ENCODE measurements at places on chromosomes 3 and 15. TPM values are rescaled to one million over a fixed set of nuclear protein-coding genes. Genes with fewer than 3 reads are reported as not detected.

GRCh38 chr15:67878712-67879206 is 38.9 kb upstream of the RNU6-1 start:
- no peak overlapping the region for H3K27ac ChIP-seq
- H3K36me3 ChIP-seq: no peaks in the 10 kb centered on the region
- H3K4me3 ChIP-seq: no peak overlapping the region
- no peaks in the 10 kb centered on the region for H3K27me3 ChIP-seq
- H3K4me1 ChIP-seq: no peaks in the 10 kb centered on the region

DNA sequence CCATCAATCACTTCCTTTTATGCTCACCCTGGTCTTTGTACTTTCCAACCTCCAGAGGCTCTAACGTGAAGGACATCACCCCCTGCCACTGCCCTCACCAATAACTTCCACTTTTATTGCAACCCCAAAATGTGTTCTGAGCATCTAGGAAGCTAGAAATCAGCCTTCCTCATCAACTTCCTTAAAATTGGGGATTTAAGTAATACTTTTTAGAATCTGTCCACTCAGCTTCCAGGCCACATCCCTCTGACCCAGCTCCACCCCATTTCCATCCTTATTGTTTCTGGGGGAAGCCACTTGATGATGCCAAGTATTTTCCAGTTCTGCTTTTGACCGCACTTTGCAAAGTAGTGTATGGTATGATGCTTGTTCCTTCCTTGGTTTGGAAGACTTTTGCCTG is 73.5 kb upstream of the XCR1 start:
- no peak overlapping the region for H3K4me3 ChIP-seq
- no peaks in the 10 kb centered on the region for H3K36me3 ChIP-seq

Gene AADACL2
- not detected for total RNA-seq

- H3K27ac ChIP-seq: peak overlapping the region; percentile 90
- peaks cover 14% of the 10 kb centered on the region for H3K4me1 ChIP-seq
- no peaks in the 10 kb centered on the region for H3K27me3 ChIP-seq
- H3K36me3 ChIP-seq: no peaks in the 10 kb centered on the region
- peak overlapping the region; percentile 63 for H3K4me3 ChIP-seq
- DNase-seq: peak; percentile 7
Measured at GRCh38 chr15:97522347-97522746, 438.2 kb upstream of the ARRDC4 start.

DNA sequence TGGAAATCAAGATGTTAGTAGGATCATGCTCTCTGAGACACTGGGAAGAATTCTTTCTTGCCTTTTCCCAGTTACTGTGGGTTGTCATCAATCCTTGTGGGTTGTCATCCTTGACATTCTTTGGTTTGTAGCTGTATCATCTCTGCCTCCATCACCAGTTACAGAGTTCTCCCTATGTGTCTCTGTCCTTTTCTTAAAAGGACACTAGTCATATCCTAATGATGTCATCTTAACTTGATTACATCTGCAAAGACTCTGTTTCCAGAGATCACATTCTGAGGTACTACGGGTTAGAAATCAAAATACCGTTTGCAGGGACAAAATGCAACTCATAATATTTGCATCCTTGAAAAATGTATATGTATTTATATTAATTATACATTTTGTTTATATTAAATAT is 500.4 kb downstream of the ZBBX start:
- no peak for DNase-seq
- no peaks in the 10 kb centered on the region for H3K36me3 ChIP-seq

GRCh38 chr3:142624341-142625152 is 28.4 kb downstream of the PLS1 start:
- H3K27me3 ChIP-seq: no peaks in the 10 kb centered on the region
- no peaks in the 10 kb centered on the region for H3K36me3 ChIP-seq
- no peak for DNase-seq
- H3K4me3 ChIP-seq: no peak overlapping the region
- H3K4me1 ChIP-seq: peaks cover 4% of the 10 kb centered on the region

GRCh38 chr3:133884054-133884886 is 11.4 kb downstream of the RAB6B start:
- DNase-seq: no peak
- no peaks in the 10 kb centered on the region for H3K4me1 ChIP-seq
- no peak overlapping the region for H3K4me3 ChIP-seq
- no peaks in the 10 kb centered on the region for H3K36me3 ChIP-seq
